Activated naive CD4-positive, alpha-beta T cell (primary cell): ENCODE measurements at places on chromosomes 3 and 15.

DNA sequence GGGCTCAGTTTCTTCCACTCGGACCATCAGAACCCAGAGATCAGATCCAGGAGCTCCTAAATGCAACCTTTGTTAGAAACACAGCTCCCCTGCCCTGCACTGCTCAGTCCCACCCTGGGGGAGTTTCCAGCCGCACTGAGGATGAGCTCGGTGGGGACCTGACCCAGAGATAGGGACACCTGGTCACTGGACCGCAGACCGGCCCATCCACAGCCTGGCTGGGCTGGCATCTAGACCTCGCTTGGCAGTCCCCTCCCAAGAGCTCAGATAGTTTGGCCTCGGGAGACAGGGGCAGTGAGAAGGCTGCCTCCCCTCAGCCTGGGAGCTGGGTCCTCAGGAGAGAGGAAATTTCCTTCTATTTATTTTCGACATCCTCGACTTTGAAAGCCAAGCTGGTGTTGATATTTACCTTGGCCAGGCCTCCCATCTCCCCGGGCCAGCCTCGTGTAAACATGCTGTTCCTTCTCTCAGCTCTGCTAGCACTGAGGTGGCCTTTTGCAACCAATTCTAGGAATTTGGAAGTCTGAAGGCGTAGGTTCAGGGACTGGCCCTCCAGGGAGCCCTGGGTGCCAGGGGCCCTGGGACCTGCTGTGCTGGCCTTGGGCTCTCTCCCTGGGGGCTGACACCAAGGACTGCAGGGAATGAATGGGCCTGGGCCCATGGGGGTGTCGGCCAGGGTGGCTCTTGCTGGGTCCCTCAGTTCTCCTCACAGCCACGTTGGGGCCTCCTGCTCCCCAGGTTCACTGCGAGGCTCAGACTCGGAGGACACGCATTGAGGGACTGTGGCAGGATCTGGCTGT, 90.1 kb downstream of the VGLL4 start:
- DNase-seq = no peak

- DNase-seq = no peak
These were observed 95.8 kb downstream of the P3H2 start for GRCh38 chr3:190024912-190025311.

GRCh38 chr3:16665282-16665741, 60.1 kb upstream of the DAZL start:
- no peak for DNase-seq

DNA sequence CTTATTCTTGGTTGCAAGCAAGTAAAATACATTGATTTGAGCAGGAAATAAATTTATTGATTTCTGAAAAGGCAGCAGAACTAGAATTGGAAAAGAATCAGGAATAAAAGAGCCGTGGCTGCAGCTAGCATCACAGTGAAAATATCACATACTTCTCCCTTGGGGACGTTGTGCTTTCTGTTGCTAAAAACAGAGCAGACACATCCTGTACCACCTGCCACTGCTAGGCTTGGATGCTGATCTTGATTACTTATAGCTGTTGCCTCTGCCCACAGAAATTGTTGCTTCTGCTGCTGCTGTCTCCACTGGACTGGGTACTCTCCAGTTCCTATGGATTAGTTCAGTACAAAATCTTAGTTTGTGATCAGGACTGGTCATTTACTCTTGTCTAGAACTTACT, 283.8 kb downstream of the C3orf38 start:
- DNase-seq = no peak

DNA sequence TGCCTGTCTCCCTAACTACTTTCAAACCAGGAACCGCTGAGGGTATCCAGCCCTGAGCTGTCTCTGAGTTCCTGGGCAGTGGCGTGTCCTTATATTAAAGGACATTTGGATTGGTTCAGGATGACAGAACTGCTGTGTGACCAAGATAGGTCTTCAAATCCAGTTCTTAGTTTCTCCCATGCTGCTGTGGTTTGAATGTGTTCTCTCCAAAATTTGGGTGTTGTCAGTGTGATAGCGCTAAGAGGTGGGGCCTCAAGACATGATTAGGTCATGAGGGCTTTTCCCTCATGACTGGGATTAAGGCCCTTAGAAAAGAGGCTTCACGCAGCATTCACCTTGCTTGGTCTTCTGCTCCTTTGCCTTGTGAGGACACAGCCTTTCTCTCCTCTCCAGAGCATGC, 376.5 kb upstream of the TPM1 start:
- no peak for DNase-seq

DNA sequence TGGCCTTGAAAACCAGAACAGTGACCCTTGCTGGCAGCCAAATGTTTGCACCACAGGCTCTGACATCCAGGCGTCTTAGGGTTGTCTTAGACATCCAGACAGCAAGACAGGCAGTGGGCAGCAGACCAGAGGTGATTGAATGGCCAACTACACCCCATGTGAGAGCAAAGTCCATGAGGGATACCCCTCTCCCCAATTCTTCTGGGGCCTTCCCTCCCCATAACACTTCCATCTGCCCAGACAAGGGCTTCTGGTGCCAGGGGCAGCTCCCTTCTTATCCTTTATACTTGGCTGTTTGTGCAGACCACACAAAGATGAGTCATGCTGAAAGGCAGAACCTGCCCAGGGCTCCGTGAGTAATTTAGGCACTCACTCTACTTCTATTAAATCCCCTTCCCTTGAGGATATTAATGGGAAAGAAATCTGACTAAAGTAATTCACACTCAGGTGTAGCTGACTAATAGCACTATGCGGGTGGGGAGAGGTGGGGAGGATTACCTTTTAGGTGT, 257.9 kb downstream of the UACA start:
- no peak for DNase-seq

DNA sequence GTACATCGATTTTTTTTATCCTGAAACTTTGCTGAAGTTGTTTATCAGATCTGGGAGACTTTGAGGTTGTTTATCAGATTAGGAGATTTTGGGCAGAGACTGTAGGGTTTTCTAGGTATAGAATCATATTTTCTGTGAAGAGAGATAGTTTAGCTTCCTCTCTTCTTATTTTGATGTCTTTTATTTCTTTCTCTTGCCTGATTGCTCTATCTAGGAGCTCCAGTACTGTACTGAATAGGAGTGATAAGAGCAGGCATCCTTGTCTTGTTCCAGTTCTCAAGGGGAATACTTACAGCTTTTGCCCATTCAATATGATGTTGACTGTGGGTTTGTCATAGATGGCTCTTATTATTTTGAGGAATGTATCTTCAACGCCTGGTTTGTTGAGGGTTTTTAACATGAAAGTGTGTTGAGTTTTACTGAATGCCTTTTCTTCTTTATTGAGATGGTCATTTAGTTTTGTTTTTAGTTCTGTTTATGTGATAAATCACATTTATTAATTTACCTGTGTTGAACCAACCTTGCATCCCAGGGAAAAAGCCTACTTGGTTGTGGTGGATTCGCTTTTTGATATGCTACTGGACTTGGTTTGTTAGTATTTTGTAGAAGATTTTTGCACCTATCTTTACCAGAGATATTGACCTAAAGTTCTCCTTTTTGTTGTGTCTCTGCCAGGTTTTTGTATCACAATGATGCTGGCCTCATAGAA, 14.9 kb upstream of the DNAAF4 start:
- DNase-seq = no peak

- no peak for DNase-seq
These were observed 122.6 kb downstream of the KCNMB2 start for GRCh38 chr3:178658694-178659325.

DNA sequence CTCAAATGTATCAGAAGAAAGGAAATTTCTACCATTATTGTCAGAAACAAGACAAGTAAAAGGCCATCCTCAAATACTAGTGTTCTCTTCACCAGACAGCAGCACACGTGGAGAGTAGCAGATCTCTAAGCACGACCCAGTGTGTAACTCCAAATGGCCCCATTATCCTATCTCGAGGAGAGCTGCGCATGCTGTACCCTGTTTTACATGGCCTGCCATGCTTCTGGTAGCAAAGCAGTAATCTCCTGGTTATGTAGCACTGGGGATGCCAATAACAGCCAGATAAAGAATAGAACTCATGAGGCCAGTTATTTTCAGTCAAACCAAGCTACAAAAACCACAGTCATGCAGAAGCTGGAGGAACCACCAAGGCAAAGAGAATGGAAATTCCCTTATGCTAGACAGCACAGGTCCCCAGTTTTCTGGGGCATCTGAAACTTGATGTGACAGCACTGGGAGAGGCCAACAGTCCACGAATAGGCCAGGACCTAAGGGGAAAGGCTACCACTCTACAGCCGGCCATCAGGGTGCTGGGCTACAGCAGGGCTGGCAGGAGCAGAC, 73.0 kb downstream of the LIPC start:
- DNase-seq = no peak

DNA sequence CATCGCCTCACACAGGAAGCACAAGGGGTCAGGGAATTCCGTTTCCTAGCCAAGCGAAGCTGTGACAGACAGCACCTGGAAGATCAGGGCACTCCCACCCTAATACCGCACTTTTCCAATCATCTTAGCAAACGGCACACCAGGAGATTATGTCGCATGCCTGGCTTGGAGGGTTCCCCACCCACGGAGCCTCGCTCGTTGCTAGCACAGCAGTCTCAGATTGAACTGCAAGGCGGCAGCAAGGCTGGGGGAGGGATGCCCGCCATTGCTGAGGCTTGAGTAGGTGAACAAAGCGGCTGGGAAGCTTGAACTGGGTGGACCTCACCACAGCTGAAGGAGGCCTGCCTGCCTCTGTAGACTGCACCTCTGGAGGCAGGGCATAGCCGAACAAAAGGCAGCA, 384.8 kb downstream of the CNTN6 start:
- DNase-seq = no peak

- DNase-seq = no peak
These were observed at the start of gene CACNA1D for GRCh38 chr3:53493963-53494791. TSS of gene CACNA1D (plus strand) at chr3:53494611. CDS start at chr3:53495167, 556 bp downstream.

DNA sequence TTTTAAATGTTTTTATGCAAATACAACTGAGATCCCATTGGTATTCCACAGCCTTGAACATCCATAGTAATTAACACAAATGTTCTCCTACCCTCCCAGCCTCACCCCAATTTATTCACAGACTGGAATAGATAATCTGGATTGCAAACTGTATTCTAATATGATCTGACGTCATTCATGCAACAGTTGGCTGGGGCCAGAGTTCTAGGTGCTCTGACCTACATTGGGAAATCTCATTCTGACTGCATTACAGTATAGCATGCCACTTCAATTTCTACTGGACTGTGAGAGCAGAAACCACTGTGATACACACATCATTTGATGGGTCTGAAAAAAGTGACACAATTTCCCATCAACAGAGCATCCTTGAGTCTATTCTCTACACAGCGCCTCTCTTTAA, 403.1 kb downstream of the MAGI1 start:
- DNase-seq = no peak

GRCh38 chr15:40691737-40692136, 3.2 kb upstream of the RAD51 start:
- DNase-seq = no peak

DNA sequence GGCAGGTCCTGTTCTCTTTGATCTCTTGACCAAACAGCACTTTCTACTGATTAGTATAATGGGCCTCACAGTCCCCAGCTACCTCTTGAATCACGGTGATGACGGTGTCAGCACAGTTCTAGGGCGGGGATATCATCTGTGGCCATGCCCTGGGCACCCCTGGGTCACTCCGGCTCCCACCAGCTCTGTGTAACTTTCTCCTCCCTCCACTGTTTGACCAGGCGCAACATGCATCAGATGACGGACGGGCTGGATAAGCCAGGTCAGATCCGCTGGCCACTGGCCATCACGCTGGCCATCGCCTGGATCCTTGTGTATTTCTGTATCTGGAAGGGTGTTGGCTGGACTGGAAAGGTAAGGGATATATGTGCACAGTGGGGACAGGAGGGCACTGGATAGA, 29.6 kb downstream of the SLC6A1 start:
- DNase-seq = no peak

DNA sequence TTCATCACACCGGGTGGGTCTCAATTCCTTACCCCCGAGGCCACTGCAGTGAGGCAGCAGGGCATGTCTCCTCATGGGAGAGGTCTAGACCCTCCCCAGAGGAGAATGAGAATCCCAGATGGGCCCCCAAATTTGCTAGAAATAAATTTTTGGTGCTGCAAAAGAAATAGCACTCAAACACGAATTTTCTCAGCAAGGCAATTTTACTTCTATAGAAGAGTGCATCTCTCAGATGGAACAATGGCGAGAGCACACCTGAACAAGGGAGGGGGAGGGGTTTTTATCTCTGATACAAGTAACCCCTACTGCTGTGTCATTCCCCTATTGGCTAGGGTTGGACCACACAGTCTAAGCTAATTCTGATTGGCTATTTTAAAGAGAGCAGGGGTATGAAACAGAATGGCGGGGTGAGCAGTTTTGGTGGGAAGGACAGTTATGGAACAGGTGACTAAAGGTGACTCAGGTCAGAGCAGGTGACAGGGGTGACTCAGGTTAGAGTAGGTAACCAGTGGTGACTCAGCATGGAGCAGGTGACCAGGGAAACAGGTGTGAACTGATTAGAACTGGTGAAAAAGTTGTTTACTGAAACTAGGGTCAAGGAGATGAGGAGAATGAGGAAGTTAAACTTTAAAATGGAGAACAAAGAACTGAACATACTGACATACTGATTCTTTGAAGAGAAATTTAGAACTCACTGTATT, 93.0 kb upstream of the WNT7A start:
- DNase-seq = no peak

DNA sequence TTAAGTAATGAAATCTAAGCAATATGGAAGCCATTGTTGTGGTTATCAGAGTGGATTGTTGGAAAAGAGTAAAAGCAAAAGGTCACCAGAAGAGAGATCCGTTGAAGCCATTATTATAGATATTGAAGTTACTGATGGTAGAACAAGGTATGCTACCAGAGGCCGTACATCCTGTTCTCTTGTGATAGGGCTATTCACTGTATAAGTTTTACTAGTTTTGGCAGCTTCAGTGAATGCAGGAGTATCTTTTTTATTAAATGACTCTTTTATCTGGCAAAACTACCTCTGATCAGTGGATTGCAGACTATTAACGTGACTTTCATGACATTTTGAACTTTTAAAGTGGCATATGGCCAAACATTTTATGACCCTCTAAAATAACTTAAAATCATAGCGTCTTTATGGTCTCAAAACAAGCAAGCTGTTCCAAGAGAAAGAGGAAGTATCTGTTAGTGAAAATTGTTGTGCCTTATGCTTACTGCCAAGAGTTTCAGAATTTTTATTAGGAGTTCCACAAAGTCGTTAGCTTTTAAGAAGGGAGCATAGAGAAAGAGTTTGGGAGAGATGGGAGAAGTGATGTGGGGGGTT, 102.9 kb downstream of the LRRC49 start:
- no peak for DNase-seq

DNA sequence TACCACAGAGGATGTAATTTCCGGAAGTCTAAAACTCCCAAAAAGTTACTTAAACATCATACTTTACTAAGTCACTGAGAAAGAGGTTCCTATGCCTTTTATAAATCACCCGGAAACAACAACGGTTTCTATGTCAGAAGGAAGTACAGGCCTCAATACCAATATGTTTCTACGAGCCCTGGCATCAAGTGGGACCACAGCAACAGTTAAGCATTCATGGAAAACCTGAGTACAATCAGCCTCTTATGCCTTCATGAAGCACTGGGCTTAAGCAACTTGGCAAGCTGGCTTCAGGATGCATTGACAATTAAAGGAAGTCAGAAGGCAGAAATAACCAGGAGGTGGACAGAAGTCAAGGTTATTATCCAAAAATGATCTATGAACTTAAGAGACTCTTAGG, 19.1 kb upstream of the B3GNT5 start:
- no peak for DNase-seq
